ENCODE measurements at places on chromosomes 16 and 17. TPM values are rescaled to one million over a fixed set of nuclear protein-coding genes. Genes with fewer than 3 reads are reported as not detected.
A peak's percentile ranks its signal among the peaks of the same experiment; 100 is the strongest.

DNA sequence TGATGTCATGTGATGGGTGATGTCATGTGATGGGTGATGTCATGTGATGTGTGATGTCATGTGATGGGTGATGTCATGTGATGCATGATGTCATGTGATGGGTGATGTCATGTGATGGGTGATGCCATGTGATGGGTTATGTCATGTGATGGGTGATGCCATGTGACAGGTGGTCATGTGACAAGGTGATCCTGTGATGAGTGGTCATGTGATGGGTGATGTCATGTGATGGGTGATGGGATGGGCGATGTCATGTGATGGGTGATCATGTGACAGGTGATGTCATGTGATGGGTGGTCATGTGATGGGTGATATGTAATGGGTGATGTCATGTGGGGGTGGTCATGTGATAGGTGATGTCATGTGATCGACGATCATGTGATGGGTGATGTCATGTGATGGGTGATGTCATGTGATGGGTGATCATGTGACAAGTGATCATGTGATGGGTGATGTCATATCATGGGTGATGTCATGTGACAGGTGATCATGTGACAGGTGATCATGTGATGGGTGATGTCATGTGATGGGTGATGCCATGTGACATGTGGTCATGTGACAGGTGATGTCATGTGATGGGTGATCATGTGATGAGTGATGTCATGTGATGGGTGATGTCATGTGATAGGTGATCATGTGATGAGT lies 17.2 kb downstream of the CD300LB start:
- peak overlapping the region; percentile 71 for H3K4me3 ChIP-seq
- peaks cover 29% of the 10 kb centered on the region for H3K4me1 ChIP-seq
- H3K27me3 ChIP-seq: peaks cover 20% of the 10 kb centered on the region
- peak; percentile 81 for DNase-seq

DNA sequence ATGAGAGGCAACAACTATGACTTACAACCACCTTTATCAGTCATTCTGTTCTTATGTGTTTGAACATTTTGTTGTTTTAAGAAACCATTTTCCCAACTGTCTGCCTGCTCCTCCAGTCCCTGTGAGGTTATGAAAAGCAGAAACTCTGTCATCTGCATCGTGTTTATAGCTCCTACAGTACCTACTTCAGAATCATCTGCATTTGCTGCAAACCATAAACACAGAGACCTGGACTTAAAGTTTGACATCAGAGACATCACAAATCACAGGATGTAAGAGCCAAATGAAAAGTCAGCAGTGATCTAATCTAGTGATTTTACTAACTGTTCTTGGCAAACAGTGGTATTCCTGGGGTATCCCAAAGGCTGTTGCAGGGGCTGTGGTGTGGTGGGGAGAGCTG lies 55.2 kb downstream of the CDH11 start:
- no peaks in the 10 kb centered on the region for H3K4me1 ChIP-seq
- H3K4me3 ChIP-seq: no peak overlapping the region
- no peak overlapping the region for H3K27ac ChIP-seq
- DNase-seq: no peak

- DNase-seq: peak; percentile 71
- H3K4me1 ChIP-seq: peaks cover 3% of the 10 kb centered on the region
- H3K27me3 ChIP-seq: peaks cover 4% of the 10 kb centered on the region
- H3K4me3 ChIP-seq: no peak overlapping the region
Observed at GRCh38 chr17:56653877-56654276, 60.4 kb downstream of the NOG start.

- H3K27me3 ChIP-seq: peaks cover 37% of the 10 kb centered on the region
- H3K4me1 ChIP-seq: peaks cover 6% of the 10 kb centered on the region
- DNase-seq: peak; percentile 26
- peak within 1 kb of the TSS; percentile 23 for H3K4me3 ChIP-seq
- H3K36me3 ChIP-seq: no peaks in the 10 kb centered on the region
- no peak within 1 kb of the TSS for H3K27ac ChIP-seq
Observed at GRCh38 chr17:181245-182049, at the start of gene DOC2B. Gene DOC2B (minus strand): TSS chr17:181650. CDS start chr17:181479, 171 bp downstream.

DNA sequence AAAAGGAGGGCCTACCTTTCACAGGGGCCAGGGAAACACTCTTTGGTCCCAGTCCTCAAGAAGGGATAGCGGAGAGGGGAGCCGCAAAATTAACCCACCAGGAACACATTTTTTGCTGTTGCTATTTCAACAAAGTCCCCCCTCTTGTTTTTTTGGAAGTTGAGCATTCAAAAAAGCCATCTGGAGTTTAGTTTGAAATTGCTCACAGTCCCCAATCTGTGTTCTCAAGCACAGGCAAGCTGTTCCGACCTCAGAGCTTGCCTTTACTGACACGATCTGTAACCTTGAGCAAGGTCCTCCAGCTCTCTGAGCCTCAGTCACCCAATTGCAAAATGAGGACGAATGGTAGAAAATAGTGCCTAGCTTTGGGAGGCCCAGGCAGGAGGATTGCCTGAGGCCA lies 131.1 kb downstream of the ZNF423 start:
- no peaks in the 10 kb centered on the region for H3K4me1 ChIP-seq
- H3K27me3 ChIP-seq: no peaks in the 10 kb centered on the region
- no peak for DNase-seq
- H3K27ac ChIP-seq: no peak overlapping the region

DNA sequence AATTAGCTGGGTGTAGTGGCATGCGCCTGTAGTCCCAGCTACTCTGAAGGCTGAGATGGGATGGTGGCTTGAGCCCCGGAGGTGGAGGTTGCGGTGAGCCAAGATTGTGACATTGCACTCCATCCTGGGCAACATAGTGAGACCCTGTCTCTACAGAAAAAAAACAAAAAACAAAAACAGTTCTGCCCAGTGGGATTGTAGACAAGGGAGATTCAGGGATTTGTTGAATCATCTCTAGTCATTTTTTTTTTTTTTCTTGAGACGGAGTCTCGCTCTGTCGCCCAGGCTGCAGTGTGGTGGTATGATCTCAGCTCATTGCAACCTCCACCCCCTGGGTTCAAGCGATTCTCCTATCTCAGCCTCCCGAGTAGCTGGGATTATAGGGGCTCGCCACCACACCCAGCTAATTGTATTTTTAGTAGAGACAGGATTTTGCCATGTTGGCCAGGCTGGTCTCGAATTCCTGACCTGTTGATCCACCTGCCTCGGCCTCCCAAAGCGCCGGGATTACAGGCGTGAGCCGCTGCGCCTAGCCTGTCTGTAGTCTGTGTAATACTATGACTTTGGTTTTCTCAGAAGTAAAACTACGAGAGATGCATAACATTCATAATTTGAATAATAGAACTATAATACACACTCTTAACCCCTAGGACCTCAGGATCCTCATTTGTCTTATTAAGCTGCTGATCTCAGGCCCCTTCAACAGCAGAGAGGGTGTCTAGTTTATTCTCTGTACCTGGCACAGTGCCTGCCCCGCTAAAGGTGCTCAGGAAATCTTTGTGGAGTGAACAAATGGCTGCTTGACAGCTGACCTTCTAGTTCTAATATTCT lies 1.4 kb downstream of the TEN1 start:
- H3K4me3 ChIP-seq: peak overlapping the region; percentile 96
- H3K27me3 ChIP-seq: no peaks in the 10 kb centered on the region
- peak overlapping the region; percentile 99 for H3K27ac ChIP-seq
- H3K36me3 ChIP-seq: peaks cover 6% of the 10 kb centered on the region

- no peak overlapping the region for H3K27ac ChIP-seq
- H3K4me1 ChIP-seq: peaks cover 3% of the 10 kb centered on the region
- DNase-seq: no peak
- no peaks in the 10 kb centered on the region for H3K36me3 ChIP-seq
Observed at GRCh38 chr17:45704251-45704650, 79.9 kb upstream of the CRHR1 start.

GRCh38 chr16:47043200-47043599 lies 69.7 kb upstream of the DNAJA2 start:
- no peak for DNase-seq
- no peak overlapping the region for H3K27ac ChIP-seq
- peaks cover 1% of the 10 kb centered on the region for H3K27me3 ChIP-seq
- no peak overlapping the region for H3K4me3 ChIP-seq
- peaks cover 13% of the 10 kb centered on the region for H3K4me1 ChIP-seq
- H3K36me3 ChIP-seq: no peaks in the 10 kb centered on the region

- H3K4me1 ChIP-seq: no peaks in the 10 kb centered on the region
- H3K27ac ChIP-seq: no peak overlapping the region
- no peak overlapping the region for H3K4me3 ChIP-seq
- no peak for DNase-seq
- H3K27me3 ChIP-seq: peaks cover 41% of the 10 kb centered on the region
- no peaks in the 10 kb centered on the region for H3K36me3 ChIP-seq
Observed at GRCh38 chr17:34609210-34609609, 29.8 kb downstream of the TMEM132E start.

DNA sequence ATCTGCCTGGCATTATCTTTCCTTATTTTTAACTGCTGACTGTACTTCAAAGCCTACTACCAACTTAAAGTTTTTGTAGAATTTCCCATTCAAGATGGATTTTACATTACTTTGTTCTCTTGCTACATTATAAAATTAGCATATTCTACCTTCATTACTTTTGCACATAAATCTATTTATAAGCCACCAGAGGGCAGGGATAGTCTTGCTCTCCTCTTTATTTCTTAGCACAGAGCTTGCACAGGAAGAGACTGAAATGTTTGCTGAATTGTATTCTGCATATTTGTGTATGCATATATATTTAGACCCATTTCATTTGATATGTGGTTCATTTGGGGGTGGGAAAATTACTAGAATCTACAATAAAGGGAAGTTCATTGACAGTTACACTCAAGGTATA lies 108.0 kb downstream of the SKAP1 start:
- no peak overlapping the region for H3K27ac ChIP-seq
- H3K4me1 ChIP-seq: peaks cover 6% of the 10 kb centered on the region
- no peak overlapping the region for H3K4me3 ChIP-seq
- H3K36me3 ChIP-seq: no peaks in the 10 kb centered on the region
- no peaks in the 10 kb centered on the region for H3K27me3 ChIP-seq

- H3K4me1 ChIP-seq: no peaks in the 10 kb centered on the region
- peaks cover 15% of the 10 kb centered on the region for H3K27me3 ChIP-seq
- DNase-seq: no peak
- no peak overlapping the region for H3K4me3 ChIP-seq
- H3K27ac ChIP-seq: no peak overlapping the region
Observed at GRCh38 chr16:86726340-86726739, 148.0 kb downstream of the FOXL1 start.

DNA sequence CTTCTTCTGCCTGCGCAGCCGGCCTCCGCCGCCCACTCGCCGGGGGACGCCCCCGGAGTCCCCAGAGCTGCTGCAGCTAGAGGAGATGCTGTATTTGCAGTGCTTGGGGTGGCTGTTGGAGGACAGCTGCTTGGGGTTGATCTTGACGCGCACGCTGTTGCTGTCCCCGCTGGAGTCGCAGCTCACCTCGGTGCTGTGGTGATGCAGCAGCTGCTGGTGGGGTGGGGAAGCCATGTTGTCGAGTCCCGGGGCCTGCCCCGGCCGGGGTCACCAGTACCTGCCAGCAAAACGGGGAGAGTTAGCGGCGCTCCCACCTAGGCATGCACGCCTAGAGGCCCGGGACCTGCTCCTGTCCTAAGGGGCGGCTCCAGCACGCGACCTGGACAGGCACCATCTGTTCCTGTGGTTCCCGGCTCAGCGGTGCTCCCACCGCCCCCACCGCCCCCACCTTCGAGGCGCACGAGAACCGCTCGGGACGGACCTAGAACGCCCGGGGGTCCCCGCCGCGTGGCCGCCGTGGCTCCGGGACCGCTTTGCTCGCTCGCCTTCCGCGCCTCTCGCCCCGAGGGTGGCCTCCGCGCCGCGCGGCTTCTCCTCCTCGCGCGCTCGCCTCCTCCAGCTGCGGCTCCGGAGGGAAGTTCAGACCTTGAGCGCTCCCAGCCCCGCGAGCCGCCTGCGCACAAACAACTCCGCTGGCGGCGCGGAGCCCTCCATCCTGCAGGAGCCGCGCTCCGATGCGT lies 863 bp downstream of the ADCY9 start:
- no peak overlapping the region for H3K27ac ChIP-seq
- H3K36me3 ChIP-seq: peaks cover 6% of the 10 kb centered on the region
- H3K4me1 ChIP-seq: peaks cover 45% of the 10 kb centered on the region
- peak; percentile 53 for DNase-seq
- H3K4me3 ChIP-seq: peak overlapping the region; percentile 69

DNA sequence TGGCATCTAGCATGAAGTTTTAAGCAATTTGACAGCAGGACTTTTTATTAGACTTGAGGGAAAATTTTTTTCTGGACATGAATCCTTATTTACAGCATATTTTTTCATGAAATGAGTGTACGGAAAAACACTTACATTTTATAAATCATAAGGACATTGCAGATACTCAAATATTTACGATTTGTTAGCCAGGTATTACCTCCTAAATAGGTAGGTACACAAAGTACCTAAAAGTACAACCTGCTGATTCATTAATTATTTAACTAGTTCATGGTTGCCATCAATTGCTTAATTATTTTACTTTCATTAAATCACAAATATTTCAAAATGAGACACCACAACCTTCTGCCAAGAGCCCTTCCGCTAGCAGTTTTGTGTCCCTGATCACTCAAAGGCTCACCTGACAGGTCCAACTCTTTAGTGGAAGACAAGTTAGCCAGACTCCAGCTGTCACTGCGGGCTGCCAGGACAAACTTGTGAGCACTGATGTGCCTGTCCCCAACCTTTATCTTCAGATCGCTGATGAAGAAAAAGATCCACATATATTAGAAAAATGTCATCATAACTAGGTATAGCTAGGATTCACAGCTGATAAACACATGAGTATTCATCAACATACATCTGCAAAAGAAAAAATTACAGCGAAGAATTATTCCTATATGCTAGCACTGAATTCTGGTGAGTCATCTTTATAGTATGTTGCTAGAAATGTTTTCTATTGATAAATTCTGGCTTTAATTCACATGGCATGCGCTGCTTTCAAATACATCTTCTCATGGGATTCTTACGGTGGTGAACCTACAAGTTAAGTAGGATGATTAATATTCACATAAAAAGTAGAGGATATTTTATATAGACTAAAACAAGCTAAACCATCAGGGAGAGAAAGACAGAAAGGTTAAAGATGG lies 28.2 kb downstream of the ANKFY1 start:
- peaks cover 25% of the 10 kb centered on the region for H3K36me3 ChIP-seq
- peaks cover 16% of the 10 kb centered on the region for H3K4me1 ChIP-seq
- H3K27ac ChIP-seq: no peak overlapping the region

- no peak for DNase-seq
- H3K27ac ChIP-seq: no peak overlapping the region
- peaks cover 27% of the 10 kb centered on the region for H3K4me1 ChIP-seq
- no peak overlapping the region for H3K4me3 ChIP-seq
Observed at GRCh38 chr17:75176625-75177024, 6.1 kb downstream of the SUMO2 start.

The CPNE7 gene
- total RNA-seq: 6.2 TPM

The TBKBP1 gene
- 13.0 TPM for total RNA-seq

The MT1G gene
- 5.8 TPM for total RNA-seq

The ALOXE3 gene
- total RNA-seq: 0.12 TPM

The FDXR gene
- total RNA-seq: 18.4 TPM

The C16orf86 gene
- 2.5 TPM for total RNA-seq

Data from activated CD4-positive, alpha-beta memory T cell treated with anti-CD3 and anti-CD28 coated beads for 36 hours (primary cell).